ENCODE measurements at places on chromosomes 13 and 19. TPM values are rescaled to one million over a fixed set of nuclear protein-coding genes. Genes with fewer than 3 reads are reported as not detected.

The KIR2DL1 gene
- not detected for total RNA-seq

The ZNF583 gene
- total RNA-seq = 2.2 TPM

The ANGPTL8 gene
- not detected for total RNA-seq

The IFI30 gene
- 28.0 TPM for total RNA-seq

The ZNF253 gene
- total RNA-seq = 51.0 TPM

The STK11 gene
- 74.3 TPM for total RNA-seq

The FAM124A gene
- 40.1 TPM for total RNA-seq

The SLC6A16 gene
- total RNA-seq = 3.2 TPM

The TNFSF9 gene
- 2.1 TPM for total RNA-seq

The DNAJC15 gene
- 13.4 TPM for total RNA-seq

The A1BG gene
- 22.2 TPM for total RNA-seq

The IQCN gene
- total RNA-seq = 0.48 TPM

The SULT2A1 gene
- not detected for total RNA-seq

The OR7E24 gene
- not detected for total RNA-seq

The SPACA4 gene
- not detected for total RNA-seq

The RGL3 gene
- total RNA-seq = 58.5 TPM

The ZNF575 gene
- not detected for total RNA-seq

The DACH1 gene
- total RNA-seq = not detected

The RANBP3 gene
- total RNA-seq = 89.9 TPM

Measured in H9 (cell line).